ENCODE measurements at places on chromosomes 1 and 21.

GRCh38 chr1:97996880-97997279 lies 76.0 kb upstream of the DPYD start:
- DNase-seq, result no peak

- DNase-seq, result no peak
These were observed 54.7 kb downstream of the STUM start for GRCh38 chr1:226603022-226603857.

- DNase-seq, result no peak
These were observed 13.4 kb downstream of the ABCG1 start for GRCh38 chr21:42232176-42232825.

DNA sequence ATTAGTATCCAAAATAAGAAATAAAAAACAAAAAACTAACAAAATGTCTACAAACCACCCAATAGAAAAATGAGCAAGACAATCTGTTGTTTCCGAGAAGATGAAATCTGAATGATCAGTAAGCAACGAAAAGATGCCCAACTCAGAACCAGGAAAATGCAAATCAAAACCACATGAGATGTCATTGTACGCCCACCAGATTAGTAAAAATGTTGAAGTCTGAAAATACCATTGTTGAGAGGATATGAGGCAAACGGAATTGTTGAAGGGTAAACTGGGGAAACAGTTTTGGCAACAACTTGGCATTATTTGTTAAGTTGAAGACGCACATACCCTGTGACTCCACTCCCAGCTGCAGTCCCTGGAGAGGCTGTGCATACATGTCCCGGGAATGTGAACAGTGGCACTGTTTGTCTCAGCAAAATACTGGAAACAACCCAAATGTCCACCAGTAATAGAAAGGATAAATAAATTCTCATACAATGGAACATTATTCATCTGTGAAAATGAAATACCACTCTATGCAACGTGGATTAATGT lies 10.6 kb downstream of the ZBTB17 start:
- no peak for DNase-seq

DNA sequence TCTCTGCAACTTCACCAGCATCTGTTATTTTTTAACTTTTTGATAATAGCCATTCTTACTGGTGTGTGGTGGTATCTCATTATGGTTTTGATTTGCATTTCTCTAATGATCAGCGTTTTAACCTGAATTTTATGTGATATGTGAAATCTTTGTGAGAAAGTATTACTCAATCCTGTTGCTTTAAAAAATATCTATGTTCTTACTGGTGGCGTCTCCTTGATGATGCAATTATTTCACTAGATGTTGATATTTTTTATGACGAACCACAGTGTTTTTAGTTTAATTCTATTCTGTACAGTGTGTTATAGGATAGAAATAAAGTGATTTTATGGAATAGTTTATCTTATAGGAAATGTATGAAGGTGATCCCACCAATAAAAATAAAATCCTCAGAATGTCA lies 54.7 kb upstream of the GPR88 start:
- no peak for DNase-seq

DNA sequence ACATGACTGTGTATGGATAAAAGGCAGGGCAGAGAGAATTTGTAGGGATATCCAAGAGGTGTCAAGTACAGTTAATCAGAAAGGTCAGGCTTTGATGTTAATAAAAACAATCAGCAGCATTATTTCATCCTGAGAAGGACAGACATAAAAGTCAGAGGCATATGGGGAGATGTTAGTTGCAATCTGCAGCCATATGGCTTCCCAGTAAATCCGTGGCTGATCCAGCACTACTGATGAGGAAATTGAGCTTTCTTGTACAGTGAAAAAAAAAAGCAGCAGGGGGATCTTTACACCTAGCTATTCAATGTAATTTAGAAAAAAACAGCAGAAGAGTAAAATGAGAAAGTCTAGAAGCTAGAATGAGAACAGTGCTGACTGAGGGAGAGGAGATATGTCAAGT lies 2.2 kb upstream of the SPRR1B start:
- no peak for DNase-seq

All from erythroblast (primary cell).